LHCN-M2 (cell line): ENCODE measurements at places on chromosomes 4 and X. TPM values are rescaled to one million over a fixed set of nuclear protein-coding genes. Genes with fewer than 3 reads are reported as not detected.

DNA sequence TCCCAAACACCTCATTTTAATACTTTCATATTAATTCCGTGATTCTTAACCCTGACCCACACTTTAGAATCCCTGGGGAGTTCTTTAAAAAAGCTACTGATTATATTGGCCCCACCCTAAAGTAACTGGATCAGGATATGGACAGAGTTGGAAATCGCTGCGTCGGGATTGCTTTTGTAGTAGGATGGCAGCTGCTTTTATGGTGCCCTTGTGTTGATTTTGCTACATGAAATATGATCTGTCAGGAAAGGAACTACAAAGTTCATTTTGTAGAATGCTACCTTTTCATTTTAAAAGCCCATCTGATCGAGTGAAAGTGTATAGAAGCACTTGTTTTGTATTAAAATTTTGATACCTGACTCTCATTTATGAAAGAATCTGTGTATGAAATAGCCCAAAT is 43.6 kb downstream of the TMEM131L start:
- no peak for DNase-seq

GRCh38 chrX:11304829-11305228 is 11.6 kb downstream of the AMELX start:
- no peak for DNase-seq

DNA sequence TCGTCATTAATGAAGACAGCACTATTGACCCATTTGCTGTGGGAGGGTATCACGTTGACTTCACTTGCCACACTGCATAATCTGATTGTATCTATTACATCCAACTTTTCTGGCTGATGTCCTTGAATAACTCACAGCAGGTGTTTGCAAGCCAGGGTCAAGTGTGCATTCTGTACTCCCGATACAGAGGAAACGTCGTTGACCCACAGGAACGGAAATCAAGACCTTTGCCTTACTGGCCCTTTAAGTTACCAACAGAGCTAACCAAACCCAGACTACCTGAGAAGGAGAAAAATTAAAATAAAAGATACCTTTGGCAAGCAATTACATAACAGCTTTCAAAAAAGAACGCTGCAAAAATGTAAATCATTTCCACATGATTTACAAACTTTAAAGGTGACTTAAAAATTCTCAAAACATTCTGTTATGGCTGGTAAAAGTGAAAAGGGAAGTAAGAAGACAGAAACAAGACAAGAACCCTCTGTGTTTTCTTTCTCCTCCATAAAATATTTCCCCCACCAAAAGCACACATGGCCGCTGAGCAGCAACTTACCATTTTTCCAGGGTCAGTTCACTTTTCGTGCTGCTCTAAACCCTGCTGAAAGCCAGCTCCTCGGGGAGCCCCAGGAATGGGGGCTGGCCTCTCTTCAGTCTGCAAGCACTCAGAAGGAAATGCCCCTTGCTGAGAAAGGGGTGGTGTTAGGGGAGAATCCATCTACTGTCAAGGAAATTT is 6.5 kb upstream of the SHISA3 start:
- no peak for DNase-seq

DNA sequence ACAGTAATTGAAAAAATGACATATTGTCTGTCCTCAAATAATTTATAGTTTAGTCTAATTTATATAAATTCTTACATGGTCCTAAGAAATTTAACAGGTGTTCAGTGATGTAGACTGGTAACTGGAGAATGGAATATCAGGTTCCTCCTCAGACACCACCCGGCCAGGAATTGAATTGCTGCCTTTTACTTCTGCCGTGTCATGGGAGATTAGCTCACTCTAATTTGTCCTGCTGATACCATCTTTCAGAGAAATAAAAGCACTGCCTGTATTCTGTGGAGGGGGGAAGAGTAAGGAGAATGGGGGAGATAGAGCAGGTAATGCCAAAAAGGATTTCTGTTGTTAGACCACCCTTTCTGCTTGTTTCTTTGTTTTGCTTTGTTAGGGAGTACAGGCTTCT is 125.2 kb upstream of the KLHL4 start:
- DNase-seq = peak; percentile 4

- no peak for DNase-seq
Observed at GRCh38 chr4:88981556-88981955, 75.4 kb downstream of the FAM13A start.

- no peak for DNase-seq
Observed at GRCh38 chr4:8163026-8163425, 4.4 kb upstream of the ABLIM2 start.

- peak; percentile 29 for DNase-seq
Observed at GRCh38 chr4:147924604-147925412, 192.9 kb downstream of the ARHGAP10 start.

GRCh38 chr4:143858456-143858855 is 46.9 kb downstream of the GYPE start:
- no peak for DNase-seq

- no peak for DNase-seq
Observed at GRCh38 chr4:69536980-69537379, 41.3 kb upstream of the UGT2B4 start.

DNA sequence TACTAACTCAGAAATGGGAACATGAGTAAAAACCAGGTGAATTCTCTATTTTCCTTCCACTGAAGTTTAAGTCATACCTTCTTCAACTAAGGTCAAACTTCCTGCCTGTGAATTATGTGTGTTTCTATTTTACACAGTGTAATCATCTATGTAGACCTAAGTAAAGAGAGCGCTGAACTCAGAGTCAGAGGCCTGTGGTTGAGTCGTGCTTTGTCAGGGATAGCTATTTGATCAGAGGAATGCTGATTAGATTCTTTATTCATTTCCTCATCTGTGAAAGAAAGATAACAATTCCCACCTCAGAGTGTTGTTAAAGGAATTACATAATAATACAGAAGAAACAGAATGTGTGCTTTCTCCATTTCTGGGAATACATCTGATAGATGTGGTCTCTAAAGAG is 654.1 kb downstream of the STIM2 start:
- no peak for DNase-seq

- DNase-seq = no peak
Observed at GRCh38 chrX:119682019-119682989, 10.7 kb downstream of the SEPTIN6 start.

DNA sequence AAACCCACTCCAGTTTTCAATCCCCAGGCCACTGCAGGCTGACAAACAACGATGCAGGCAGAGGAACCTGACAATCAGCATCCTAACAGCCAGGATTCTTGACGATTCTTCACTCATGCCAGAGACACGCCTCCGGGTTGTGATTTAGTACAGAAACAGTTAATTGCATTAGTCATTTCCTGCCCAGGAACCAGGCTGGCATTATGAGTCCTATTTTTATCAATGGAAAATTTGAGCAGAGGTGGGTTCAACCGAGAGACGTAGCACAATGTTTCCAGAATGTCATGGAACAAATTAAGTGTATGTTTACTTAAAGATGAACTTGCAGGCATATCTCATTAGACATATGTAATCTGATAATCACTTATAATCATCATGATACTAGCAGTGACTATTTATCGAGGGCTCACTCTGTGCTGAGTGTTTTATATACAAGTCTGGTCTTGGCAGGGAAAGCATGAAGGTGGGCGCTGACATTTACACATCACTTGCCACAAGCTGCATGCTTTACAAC is 159.7 kb downstream of the NSUN7 start:
- DNase-seq = peak; percentile 82

The ADGRL3 gene
- 0.11 TPM in 1 of 2 replicates, not detected in the other for total RNA-seq

- DNase-seq = peak; percentile 47
Observed at GRCh38 chrX:25017667-25018247, 2.0 kb upstream of the ARX start.

- DNase-seq = peak; percentile 36
Observed at GRCh38 chr4:166432842-166433241, 559.8 kb downstream of the TLL1 start.

The FRMPD3 gene
- total RNA-seq = under 0.01 TPM in 2 replicates

DNA sequence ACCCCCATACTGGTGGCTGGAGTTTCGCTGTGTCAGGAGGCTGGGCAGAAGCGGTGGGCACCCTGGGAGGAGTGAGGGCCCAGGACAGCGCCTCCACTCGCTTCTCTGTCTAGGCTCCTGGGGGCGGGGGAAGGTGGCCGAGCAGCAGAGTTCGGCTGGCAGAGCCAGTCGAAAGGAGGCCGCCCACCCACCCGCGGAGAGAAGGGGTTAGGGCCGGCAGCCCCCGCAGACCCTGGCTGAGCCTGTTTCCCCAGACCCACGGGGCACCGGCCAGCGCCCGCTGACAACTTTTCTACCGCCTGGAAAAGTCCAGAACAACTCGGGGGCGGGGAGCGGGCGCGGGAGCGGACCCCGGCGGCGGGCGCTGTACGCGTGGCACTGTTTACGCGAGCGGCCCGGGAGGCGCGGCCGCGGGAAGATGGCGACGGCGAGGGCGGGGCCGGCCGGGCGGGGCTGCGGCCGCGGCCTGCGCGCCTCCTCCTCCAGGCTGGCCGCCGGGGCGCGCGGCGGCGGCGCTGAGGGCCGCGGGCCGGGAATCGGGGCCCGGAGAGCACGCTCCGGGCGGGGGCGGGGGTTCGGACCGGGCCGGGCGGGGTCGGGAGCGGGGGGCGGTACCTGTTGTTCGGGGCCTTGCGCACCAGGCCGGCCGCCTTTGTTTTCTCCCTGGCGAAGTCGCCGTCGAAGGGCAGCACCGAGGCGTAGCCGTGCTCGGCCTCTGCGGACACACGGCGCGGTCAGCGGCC is 628 bp downstream of the MXD4 start:
- peak; percentile 37 for DNase-seq

GRCh38 chr4:79682801-79683530 is 274.9 kb upstream of the GK2 start:
- DNase-seq = no peak

GRCh38 chrX:74249963-74250362 is 54.0 kb upstream of the ZCCHC13 start:
- DNase-seq = no peak

The SPATA18 gene
- total RNA-seq = not detected in 2 replicates

DNA sequence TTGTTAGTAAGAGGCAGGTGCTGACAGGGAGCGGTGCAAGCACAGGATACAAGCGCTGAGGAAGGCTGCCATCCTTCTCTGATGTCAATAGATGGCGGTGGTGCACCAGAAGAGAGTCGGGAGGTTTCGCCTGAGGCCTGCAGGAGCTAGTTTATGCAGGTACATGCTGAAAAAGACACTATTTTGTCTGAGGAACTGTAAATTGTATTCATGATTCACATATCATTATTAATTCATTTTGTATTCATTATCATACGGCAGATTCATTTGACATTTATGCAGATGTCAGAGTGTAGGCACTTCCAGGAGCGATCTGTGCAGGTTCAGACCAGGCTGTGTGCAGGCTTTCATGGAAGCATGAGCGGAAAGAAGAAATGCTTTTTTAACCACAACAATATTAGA is 824.0 kb downstream of the STIM2 start:
- peak; percentile 30 for DNase-seq

The RAB40A gene
- 0.11 and 0.38 TPM in 2 replicates for total RNA-seq

- DNase-seq = no peak
Observed at GRCh38 chr4:118296729-118297128, 56.1 kb downstream of the PRSS12 start.

The NPNT gene
- total RNA-seq = not detected in 2 replicates

The PHEX gene
- total RNA-seq = 0.75 and 0.83 TPM in 2 replicates

DNA sequence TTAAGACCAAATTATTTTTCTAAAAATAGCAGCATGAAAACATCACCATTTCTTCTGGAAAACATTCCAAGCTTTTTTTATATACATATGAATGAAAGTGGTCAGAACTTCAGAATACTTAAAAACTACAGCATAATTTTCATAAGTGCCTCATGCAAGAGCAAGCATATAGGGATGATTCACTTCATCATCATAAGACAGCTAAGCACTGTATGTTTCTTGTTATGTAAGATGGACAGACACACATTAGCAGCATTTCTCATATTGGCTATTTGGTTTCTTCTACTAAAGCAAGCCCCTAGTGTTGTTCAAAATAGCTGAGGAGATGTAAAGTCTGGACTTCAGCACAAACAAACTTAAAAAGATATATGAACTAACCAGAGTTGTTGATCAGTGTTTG is 213.1 kb upstream of the NOCT start:
- no peak for DNase-seq

DNA sequence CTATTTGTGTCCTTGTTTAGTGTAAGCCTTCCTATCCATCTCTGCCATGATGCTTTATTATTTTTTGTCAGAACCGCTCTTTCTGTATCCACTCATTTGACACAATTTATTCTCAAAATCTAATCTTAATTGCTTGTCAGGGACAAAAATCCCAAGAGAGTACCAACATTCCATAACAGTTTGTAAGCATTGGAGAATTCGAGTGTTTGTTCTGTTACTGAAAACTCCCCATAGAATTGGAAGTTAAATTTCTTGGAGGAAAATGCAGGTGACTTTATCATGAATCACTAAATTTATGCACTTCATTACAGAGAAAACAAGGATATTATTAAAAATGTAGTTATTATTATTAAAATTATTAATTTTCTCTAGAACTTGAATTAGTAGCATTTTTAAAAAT is 1986.1 kb downstream of the ARAP2 start:
- peak; percentile 56 for DNase-seq

DNA sequence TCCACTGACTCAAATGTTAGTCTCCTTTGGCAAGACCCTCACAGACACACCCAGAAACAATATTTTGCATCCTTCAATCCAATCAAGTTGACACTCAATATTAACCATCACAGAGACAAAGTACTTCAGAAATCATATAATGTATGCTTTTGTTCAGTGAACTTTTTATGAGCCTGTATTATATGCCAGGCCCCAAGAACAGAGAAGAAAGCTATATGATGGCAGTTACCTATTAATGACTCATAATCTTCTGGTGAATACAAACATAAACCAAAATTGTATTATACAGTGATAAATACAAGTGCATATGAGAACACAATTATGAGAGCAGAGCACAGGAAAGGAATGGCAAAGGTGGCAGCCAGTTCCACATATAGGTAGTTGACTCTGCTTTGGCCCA is 852.0 kb upstream of the EPHA5 start:
- no peak for DNase-seq

The SMARCA1 gene
- total RNA-seq = 38.0 and 42.6 TPM in 2 replicates

DNA sequence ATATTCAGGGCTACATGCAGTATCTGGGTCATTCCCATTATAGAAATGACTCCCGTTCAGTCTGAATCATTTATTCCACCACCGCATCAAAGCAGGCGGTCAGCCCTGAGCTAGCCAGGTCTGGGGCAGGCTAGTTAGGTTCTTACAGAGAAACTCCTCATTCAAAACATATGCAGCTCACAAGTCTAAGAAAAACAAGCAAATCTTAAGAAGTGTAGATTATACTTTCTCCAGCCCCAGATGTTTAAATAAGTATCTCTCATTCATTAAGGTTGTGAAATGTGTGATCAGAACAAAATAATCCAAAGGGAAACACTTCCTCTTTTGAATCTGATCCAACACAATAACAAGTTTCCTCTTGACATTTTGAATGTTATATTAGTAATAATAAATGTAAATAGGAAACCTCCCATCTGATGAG is 441.9 kb downstream of the INPP4B start:
- peak; percentile 85 for DNase-seq

DNA sequence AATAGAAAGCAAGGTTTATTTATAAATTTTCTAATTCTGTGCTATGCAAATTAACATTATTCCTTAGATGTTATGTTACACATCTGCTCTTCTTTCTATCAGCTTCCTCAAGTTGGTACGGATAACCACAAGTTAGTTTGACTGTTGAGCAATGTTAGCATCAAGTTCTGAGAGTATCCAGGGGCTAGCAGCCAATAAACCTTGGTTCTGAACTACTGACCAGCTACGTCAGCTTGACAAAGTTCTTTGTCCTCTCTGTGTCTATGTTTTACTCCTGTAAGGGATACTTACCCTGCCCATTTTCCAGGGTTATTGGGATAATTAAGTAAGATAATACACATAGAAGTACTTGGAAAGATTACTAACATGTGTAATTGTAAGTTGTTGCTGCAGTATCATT is 8.1 kb upstream of the TEX13A start:
- no peak for DNase-seq

The SH3RF1 gene
- total RNA-seq = 9.2 and 10.5 TPM in 2 replicates

- no peak for DNase-seq
Observed at GRCh38 chr4:158865520-158866177, 96.8 kb downstream of the FNIP2 start.
